Neural crest cell (in vitro differentiated cells): ENCODE measurements at places on chromosomes 2 and 18.
A peak's percentile ranks its signal among the peaks of the same experiment; 100 is the strongest.

DNA sequence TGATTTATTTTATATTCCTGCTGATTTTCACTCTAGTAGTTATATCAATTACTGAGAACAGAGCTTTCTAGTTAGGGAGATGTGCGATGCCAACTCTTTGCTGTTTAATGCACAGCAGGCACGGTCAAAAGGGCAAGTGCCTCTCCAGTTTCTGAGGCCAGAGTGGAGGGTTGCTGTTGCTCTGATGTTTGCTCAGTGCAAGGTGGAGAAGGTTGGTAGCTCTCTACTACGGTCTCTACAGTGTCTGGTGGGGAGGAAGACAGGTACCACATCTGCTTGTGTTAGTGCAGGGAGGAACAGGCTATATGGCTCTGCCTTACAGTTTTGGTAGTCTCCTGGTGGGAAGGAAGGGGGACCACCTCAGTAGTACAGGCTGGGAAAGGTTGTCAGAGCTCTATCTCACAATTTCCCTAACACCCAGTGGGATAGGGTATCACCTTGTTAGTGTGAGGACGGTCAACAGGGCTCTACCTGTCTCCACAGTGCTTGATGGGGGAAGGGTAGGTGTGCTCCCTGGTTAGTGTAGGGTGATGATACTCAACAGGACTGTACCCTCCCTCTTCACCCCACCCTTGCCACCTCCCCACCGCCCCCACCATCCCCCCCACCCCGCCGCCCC lies 85.9 kb downstream of the FANCL start:
- no peak overlapping the region for H3K27ac ChIP-seq
- H3K27me3 ChIP-seq = no peaks in the 10 kb centered on the region
- H3K4me3 ChIP-seq = no peak overlapping the region
- peaks cover 22% of the 10 kb centered on the region for H3K36me3 ChIP-seq

DNA sequence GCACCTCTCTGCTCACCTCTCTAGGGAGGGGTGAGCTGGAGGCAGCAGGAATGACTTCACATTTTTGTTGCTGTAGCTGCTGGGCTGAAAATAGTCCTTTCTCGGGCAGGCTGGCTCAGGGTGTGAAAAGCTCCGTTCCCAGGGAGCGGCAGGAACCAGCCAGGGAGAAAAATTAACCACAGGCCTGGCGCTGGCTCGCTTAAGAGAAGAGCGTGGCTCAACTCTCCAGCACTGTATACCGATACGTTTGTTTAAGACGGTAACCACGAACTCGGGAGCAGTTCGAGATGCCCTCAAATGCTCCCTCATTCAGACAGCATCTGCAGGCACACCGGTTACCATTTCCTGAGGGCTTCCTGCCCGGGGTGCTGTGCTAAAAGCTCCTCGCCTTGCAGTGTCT lies 129.6 kb downstream of the CELF4 start:
- H3K27ac ChIP-seq = no peak overlapping the region
- no peaks in the 10 kb centered on the region for H3K4me1 ChIP-seq
- H3K36me3 ChIP-seq = no peaks in the 10 kb centered on the region
- H3K27me3 ChIP-seq = no peaks in the 10 kb centered on the region
- no peak overlapping the region for H3K4me3 ChIP-seq
- DNase-seq = no peak

GRCh38 chr18:32906506-32907310 lies 133.9 kb upstream of the KLHL14 start:
- H3K4me3 ChIP-seq = no peak overlapping the region
- H3K4me1 ChIP-seq = peaks cover 35% of the 10 kb centered on the region
- H3K27me3 ChIP-seq = no peaks in the 10 kb centered on the region
- H3K27ac ChIP-seq = no peak overlapping the region
- no peak for DNase-seq

- no peaks in the 10 kb centered on the region for H3K27me3 ChIP-seq
- no peaks in the 10 kb centered on the region for H3K36me3 ChIP-seq
- no peak overlapping the region for H3K4me3 ChIP-seq
- H3K27ac ChIP-seq = no peak overlapping the region
- DNase-seq = no peak
Observed at GRCh38 chr2:85459771-85460170, 41.3 kb downstream of the SH2D6 start.

GRCh38 chr18:50091509-50092244 lies 103.3 kb downstream of the MYO5B start:
- no peaks in the 10 kb centered on the region for H3K36me3 ChIP-seq
- DNase-seq = no peak
- no peak overlapping the region for H3K27ac ChIP-seq
- H3K4me1 ChIP-seq = peaks cover 18% of the 10 kb centered on the region
- H3K27me3 ChIP-seq = peaks cover 7% of the 10 kb centered on the region
- no peak overlapping the region for H3K4me3 ChIP-seq

GRCh38 chr2:13604951-13605661 lies 888.4 kb downstream of the TRIB2 start:
- DNase-seq = no peak
- H3K27me3 ChIP-seq = no peaks in the 10 kb centered on the region
- H3K27ac ChIP-seq = no peak overlapping the region
- H3K4me1 ChIP-seq = no peaks in the 10 kb centered on the region

DNA sequence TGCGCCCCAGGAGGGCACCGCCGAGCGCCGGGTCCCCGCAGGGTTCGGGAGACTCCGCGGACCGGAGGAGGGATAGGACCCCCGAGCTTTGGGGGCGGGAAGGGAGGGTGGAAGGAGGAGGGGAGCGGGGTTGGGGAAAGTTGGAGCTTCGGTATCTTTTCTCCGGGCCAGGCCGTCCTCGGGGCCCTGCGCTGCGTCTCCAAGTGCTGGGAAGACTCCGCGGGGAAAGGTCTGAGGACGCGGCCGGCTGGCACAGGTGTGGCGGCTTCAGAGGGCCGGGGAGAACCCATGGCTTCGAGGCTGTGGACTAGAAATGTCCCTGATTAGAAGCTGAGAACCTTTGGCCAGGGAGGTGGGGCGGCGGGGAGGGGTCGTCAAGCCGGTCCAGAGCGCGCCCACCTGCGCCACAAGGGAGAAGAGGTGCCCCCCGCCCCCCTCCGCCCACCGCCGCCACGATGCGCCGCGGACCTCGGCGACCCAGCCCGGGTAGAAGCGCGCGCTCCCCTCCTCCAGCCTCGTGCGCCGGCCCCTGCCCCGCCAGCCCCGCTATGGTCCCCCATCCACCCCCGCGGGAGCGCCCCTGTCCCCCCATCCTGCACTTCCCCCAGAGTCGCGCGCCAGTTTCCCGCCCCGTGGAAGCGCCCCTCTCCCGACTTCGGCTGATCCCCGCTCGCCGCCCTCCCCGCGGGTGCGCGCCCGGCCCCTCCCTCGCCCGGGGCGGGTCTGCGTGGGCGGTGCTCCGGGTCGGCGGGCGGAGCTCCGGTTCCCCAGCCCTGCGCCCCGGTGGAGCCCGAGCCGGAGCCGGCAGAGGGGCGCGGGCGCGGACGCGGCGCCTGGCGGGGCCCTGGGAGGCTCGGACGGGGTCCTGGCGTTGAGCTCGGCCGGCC lies at the start of gene SNTG2:
Gene SNTG2, plus strand, starts transcription at position 770 of the 887 bp plus-strand sequence. CDS start 148 bp downstream, outside the sequence.
- no peak within 1 kb of the TSS for H3K27ac ChIP-seq
- H3K27me3 ChIP-seq = peaks cover 88% of the 10 kb centered on the region
- H3K4me1 ChIP-seq = peaks cover 10% of the 10 kb centered on the region
- DNase-seq = peak; percentile 45

GRCh38 chr18:48132797-48133655 lies 202.6 kb upstream of the SMAD2 start:
- no peak for DNase-seq
- no peak overlapping the region for H3K4me3 ChIP-seq
- H3K27me3 ChIP-seq = peaks cover 75% of the 10 kb centered on the region
- no peaks in the 10 kb centered on the region for H3K36me3 ChIP-seq
- H3K4me1 ChIP-seq = peaks cover 5% of the 10 kb centered on the region

DNA sequence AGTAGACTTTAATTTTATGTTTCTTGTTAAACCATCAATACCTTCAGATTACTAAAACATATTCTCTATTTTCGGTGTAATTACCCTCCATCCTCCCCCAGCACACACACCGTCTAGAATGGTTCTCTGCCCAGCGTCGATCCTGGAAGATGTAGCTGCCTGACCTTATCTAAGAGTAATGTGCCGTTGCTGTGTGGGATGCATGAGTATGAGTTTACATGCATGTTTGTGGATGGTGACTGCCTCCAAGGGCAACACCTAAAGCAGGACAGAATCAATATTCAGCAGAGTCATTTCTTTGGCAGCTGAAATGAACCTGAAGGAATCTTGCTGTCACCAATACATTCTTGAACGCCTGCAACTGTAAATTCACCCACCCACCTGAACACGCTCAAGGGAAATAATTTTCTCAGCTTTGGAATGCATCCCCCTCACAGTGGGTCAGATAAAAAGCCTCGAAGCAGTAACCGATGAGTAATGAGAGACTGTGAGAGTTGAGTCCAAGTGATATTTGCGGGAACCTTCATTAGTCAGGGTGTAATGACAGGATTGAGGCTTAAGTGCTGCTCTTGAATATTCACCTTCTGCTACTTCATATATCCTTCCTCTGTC lies 155.8 kb upstream of the RND3 start:
- DNase-seq = no peak
- peak overlapping the region; percentile 76 for H3K27ac ChIP-seq
- H3K4me1 ChIP-seq = peaks cover 53% of the 10 kb centered on the region
- no peaks in the 10 kb centered on the region for H3K27me3 ChIP-seq

DNA sequence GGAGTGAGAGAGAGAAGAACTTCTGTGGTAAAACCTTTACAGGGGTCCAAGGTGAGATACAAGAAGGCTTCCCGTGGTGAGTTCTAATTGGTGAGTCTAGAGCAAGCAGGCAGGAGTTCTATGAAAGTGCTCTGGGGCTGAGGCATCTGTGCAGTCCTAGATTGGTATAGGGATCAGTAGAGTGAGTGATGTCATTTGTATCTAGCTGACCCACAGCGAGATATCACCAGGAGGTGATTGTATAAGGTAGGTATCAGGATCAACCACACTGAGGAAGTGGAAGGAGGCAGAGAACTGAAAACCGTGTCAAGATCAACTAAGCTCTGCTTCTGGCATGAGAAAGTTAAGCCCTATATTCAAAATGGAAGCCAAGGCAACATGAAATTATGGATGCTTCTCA lies 1648.9 kb upstream of the TMEFF2 start:
- H3K27me3 ChIP-seq = no peaks in the 10 kb centered on the region
- no peak for DNase-seq
- H3K36me3 ChIP-seq = no peaks in the 10 kb centered on the region
